ENCODE measurements at places on chromosomes 5 and 9.

GRCh38 chr9:35906923-35907699 lies 1.1 kb downstream of the HRCT1 start:
- DNase-seq = no peak

GRCh38 chr9:128339761-128340690 lies at the start of gene SLC27A4:
Gene SLC27A4, plus strand, starts transcription at chr9:128340527. Its CDS starts 2,606 bp downstream, at chr9:128343133.
- peak; percentile 86 for DNase-seq

GRCh38 chr5:36740259-36740898 lies 134.0 kb downstream of the SLC1A3 start:
- peak; percentile 40 for DNase-seq

- DNase-seq = no peak
Observed at GRCh38 chr9:130732136-130732535, 38.6 kb downstream of the EXOSC2 start.

GRCh38 chr9:132978451-132979131 lies at the start of gene GFI1B:
Gene GFI1B, plus strand, starts transcription at chr9:132978694. Its CDS starts 7,985 bp downstream, at chr9:132986679.
- DNase-seq = peak; percentile 76

- no peak for DNase-seq
Observed at GRCh38 chr5:72515211-72515610, 8.0 kb upstream of the ZNF366 start.
